ENCODE measurements at places on chromosomes 5 and 9.

DNA sequence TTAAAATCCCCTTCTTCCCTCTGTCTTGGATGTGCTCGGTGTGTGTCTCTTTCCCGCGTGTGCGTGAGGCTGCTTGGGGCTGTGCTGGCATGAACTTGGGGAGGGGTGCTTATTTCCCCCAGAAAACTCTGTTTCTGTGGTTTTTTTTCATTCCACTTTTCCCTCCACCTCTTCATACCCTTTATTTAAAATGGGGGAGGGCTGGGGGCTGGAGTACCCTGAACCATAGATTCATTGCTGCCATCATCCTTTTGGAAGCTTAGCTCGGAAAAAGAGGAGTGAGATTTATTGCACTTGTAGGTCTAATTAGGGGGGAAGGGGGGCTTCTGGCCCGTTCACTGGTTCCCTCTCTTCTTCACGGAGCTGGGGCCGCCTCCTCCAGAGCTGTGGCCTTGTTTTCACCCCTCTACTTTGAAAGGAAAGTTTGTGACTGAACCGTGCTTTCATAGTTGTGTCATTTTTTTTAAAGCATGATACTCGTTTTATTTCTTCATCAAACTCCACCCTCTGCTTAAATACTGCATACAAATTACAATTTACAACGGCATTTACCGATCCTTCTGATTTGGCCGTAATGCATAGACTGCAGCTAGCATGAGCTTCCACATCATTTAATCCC is 2.9 kb downstream of the NR2F1 start:
- peak; percentile 67 for DNase-seq

- DNase-seq, result no peak
Measured at GRCh38 chr5:171024084-171024483, 162.3 kb downstream of the RANBP17 start.

- no peak for DNase-seq
Measured at GRCh38 chr5:61919920-61920319, 386.1 kb upstream of the KIF2A start.

GRCh38 chr5:31911291-31912265 is 262.5 kb downstream of the GOLPH3 start:
- no peak for DNase-seq

DNA sequence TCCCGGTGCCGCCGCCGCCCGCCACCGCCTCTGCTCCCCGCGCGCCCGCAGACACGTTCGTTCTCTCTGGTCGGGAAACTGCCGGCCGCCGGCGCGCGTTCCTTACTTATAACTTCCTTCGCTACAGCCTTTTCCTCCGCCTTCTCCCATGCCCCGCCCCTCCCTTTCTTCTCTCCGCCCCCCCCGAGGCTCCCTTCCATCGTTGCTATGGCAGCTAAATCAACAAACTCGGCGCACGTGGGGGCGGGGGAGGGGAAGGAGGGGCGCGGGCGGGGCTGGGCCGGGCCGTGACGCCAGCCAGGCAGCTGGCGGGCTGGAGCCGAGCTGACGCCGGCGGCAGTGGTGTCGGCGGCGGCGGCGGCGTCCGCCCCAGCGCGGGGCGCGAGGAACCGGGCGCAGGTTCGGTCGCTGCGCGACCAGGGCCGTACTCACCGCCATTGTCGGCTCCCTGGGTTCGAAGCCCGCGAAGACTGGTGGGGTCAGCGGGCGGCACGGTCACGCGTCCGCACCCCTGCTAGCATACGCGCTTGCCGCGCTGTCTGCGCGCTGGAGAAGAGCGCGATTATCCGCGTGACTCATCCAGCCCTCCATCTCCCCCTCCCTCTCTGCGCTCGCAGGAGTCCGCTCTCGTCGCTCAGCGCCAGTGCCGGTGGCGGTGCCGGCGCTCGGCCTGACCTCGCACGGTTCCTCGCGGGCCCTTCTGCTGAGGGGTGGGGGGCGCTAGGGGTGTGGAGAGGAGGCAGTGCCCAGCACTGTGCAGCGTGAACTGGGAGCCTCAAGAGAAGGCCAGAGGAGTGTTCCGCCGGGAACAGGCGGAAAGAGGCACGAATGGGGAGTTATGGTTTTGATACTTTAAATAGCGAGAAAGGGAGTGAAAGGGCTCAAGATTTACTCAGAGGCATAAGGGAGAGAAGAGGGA is at the start of gene KLF4:
Gene KLF4 (minus strand): TSS at position 83 of the 919 bp plus-strand sequence. CDS start 597 bp downstream, outside the sequence.
- peak; percentile 94 for DNase-seq

DNA sequence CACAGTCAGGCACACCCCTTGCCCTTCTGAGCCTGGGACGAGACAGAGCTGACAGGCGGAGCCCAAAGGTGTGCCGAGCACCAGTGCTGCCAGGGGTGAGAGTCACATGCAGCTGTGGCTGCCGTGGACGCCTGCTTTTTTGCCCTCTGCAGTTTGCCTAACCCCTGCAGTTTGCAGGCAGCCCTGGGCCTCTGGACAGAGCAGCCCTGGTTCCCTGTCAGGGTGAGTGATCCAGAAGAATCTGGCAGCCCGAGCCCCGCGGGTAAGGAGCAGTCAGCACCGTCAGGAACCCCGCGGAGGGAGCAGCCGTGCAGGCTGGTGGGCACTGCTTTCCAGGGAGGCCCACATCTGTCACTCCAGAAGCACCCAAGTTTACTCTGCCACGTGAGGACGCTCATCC is 30.3 kb downstream of the CEP72 start:
- DNase-seq, result no peak
